NCI-H510A (cell line): ENCODE measurements at places on chromosomes 5 and 9.

DNA sequence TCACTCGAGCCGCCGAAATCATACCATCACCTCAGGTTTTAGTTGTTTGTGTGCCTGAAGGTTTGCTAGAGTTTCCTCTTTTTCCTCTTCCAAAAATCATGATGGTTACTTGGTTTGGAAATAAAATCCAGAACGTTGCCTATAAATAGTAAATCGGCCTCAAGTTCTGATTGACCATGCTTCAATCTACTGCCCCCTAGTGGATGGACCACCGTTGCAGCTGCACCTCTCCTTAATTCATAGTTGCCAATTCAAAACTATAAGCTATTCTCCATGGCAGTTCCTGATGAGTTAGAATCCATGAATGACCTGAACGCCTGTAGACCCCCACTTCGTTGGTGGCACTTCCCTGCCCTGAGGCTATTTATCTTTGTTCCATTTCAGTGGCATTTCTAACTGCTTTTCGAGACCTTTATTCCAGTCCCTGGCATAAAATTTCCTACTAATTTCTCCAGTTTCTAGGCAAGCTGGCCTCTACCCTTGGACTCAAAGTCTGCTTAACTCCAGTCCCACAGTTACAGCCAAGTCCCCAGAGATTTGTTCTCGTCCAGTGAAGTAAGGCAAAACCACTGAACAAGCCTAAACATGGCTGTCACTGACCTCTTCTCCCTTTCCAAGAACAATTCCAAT, 422.6 kb downstream of the EFNA5 start:
- no peak for DNase-seq

- peak; percentile 90 for DNase-seq
Measured at GRCh38 chr9:130940693-130941576, 1.9 kb upstream of the FIBCD1 start.

- DNase-seq = no peak
Measured at GRCh38 chr5:6162175-6162574, 216.2 kb downstream of the MED10 start.

DNA sequence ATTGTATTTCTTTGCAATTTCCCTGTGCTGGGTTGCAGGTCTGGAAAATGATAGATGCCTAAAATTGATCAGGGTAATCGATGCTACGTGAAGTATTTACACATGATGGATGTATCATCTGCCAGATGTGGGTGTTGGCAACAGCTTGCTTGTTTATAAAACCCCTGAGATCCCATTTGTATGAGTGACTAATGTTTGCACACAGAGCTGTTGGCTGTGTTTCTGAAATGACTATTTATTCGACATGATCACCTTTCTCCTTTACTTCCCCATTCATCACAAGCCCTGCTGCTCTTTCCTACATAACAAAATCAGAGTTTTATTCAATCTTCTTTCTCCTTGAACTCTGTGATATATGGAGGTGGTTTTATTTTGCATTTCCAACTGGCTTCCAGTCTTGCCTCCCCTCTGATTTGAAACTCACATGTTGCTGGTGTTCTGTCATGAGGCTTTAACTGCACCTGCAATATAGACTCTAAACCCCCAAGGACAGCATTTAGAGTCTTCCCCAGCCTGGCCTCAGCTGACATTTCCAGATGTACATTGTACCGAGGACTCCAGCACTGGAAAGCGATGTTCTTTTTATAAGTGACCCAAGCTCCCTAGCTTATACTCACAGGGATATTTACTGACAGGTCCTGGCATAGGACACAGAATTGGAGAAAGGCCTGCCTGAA, 50.7 kb upstream of the SHB start:
- DNase-seq = no peak
